Coronary artery (tissue), 2 donors: ENCODE measurements at places on chromosomes 5 and 9.
A peak's percentile ranks its signal among the peaks of the same experiment; 100 is the strongest.

DNA sequence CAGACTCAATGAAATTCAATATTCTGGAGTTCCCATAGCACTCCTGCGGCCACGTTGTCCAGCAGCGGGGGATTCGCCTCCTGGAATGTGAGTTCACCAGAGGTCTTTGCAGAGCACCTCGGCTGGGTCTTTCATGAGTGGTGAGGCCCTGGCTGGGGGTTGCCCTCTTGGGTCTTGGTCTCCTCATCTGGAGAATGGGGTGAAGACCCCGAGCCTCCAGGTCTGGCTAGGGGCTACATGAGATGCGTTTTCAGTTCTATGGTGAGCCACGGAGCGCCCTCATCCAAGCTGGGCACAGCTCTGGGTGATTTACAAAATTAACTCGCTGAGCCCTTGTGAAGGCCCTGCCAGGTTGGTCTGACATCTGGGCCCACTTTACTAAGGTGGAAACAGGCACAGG lies 37.5 kb upstream of the RXRA start:
- DNase-seq: no peak

GRCh38 chr9:134968823-134969090 lies 51.0 kb upstream of the FCN1 start:
- DNase-seq: no peak

- DNase-seq: no peak
Observed at GRCh38 chr9:23447166-23447565, 378.9 kb downstream of the ELAVL2 start.

DNA sequence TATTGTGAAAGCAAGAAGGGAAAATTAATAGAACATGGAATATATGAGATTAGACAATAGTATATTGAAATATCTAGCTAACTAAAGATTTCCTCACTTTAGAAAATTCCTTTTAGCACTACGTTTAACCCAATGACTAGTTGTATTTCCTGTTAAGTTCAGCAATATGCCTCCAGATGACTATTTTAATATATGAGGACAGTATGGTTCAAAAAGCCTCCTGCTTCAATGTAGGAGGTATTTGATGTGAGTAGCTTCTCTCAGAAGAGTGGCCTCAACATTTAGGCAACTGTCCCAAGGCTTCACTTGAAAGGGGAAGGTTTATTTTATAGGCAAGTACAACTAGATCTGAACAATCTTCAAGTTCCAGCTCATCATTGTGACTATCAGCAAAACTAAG lies 2.0 kb upstream of the MEF2C start:
- no peak for DNase-seq

DNA sequence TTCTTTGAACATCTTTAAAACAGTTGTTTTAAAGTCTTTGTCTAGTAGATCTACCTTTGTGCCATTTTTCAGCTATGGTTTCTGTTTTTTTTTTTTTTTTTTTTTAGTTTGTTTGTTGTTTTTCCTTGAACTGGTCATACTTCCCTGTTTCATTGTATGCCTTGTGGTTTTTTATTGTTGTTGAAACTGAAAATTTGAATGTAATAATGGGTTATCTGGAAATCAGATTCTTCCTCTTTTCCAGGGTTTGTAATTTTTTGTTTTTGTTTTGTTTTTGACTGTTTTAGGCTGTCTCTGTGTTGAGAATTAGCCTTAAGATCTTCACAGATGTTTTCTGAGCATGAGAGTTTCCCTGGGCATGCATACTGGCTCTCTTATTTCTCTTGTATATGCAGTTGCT lies 269.6 kb upstream of the DAP start:
- no peak for DNase-seq

- DNase-seq: no peak
Observed at GRCh38 chr5:132369007-132369473, 470 bp upstream of the SLC22A5 start.

DNA sequence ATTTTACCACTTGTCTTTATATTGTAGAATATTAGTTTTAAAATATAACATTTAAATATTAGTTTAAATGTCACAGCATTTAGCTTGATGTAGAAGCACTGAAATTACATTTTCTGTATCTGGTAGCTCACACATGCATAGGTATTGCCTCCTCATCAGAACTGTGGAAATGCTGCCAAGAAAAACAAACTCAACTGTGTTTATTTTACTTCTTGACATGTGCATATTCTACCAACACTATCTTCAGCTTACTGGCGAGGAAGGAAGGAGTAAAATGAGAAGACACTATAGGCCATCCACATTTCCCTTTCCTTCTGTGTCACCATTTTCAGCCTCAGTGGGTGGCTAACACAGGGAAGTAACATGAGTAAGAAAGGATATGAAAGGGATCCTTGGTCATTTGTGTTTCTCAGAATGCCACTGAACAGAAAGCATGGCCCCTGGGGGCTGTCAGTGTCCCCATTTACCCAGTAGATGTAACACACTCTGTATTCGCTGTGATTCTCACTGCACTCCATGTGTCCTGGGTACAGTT lies 81.0 kb upstream of the HTR4 start:
- no peak for DNase-seq

- DNase-seq: peak; percentile 82
Observed at GRCh38 chr9:76394960-76395252, 680 bp upstream of the RFK start.

DNA sequence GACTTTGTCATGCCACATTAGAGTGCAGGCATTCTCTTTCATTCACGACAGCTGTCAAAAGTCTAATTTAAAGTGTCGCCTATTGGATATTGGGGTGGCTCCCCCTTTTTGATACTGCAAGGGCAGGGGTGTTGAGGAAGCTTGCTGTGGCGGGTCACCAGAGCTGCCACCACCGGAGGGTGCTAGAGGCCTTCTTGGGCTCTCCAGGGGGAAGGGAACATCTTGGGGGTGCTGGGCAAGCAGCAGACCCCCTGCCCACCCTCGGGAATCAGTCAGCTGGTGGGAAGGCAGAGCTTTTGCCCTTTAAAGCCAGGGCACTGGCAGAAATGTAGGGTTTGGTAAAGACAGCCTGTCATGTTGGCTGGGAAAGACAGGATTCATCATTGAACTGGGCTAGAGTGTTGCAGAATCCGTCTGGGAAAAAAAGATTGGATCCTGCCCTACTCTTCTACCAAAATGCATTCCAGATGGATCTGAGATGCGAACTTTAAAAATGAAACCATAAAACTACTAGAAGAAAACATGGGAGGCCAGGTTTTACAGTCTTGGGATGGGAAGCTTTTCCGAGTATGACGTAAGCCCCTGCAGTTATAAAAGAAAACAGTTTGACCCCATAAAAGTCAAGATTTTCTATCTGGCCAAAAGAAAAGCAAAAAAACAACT lies 22.3 kb downstream of the COL5A1 start:
- DNase-seq: no peak

- no peak for DNase-seq
Observed at GRCh38 chr5:54438620-54439389, 16.7 kb upstream of the HSPB3 start.

DNA sequence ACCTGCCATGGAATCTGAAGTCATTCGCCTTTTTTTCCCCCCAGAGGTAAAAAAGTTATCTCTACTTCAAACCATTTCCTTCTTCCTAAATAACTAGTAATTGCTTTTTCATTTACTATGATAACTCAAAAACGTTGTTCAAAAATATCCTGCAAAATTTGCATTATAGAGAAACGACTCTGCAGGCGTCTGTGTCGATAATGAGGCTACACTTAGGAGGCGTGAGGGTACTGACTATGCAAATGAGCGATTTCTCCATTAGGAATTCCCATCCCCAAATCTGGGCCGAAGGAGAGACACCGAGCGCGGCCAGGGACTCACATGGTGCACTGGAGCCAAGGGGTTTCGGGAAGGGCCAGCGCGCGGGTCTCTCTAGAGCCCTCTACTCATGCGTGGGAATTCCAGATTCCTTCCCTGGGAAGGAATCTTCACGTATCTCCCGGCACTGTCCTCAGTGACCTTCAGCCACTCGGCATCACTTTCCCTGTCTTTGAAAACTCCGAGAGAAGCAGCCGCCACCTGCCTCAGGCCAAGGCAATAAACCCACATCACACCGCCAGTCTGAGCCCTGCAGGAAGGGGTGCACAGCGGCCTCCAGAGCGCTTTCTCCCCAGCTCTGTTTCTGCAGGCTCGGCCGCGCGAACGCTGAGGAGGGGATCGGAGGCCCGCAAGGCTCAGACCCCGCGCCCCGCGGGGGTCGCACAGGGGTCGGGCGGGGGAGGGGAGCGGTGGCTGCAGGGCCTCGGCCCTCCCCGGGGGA lies 718 bp upstream of the DENND4C start:
- no peak for DNase-seq

- no peak for DNase-seq
Observed at GRCh38 chr9:122031776-122032175, 61.3 kb downstream of the TTLL11 start.

GRCh38 chr9:35811381-35812024 lies 559 bp downstream of the SPAG8 start:
- no peak for DNase-seq

DNA sequence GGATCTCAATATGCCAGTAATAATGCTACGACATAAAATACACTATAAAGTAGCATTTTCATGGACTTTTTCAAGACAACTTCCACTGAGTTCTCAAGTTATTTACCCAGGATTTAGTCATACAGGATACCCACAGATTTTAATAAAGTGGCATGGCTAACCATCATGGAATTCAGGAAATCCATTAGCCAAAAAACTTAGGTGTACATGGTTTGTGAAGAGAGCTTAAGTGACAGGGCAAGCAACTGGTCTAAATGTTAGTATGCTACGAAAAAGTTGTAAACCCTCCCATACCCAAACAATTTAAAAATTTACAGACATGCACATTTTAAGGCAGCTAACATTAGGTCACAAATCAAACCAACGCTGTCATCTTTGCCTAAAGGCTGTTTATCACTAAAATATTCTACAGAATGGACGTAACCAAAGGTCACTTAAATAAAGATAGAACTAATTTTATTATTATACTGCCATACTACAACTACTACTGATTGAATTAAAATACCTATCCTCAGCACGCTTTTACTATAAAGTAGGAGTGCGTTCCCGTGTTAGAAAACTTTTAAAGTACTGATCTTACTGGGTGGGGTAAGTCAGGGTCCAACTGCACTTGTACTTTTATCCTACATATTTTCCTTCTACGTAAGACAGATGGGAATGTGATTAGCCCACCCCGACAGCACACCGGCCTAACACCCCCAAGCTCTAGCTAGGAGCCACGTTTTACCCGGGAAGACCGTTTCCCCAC lies 1.1 kb downstream of the UBTD2 start:
- no peak for DNase-seq

GRCh38 chr5:128695791-128696530 lies 157.9 kb upstream of the FBN2 start:
- no peak for DNase-seq

GRCh38 chr9:591292-591691 lies 250.2 kb upstream of the DMRT1 start:
- no peak for DNase-seq

DNA sequence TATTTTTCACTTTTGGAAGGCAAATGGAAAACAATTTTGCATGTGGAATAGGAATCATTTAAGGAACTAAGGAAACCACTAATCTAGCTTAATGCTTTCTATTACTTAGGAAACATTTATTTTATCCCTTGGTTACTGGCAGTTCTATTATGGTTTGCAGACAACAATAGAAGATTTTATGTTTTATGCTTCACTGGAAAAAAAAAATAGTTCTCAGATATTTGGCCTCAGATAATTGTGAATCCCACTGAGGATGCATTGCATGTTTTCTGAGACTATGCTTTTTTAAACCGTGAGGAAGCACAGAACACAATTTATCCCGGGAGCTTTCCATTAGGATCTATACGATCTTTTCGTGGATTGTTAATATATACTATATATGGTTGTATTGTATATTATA lies 356.9 kb downstream of the CSNK1G3 start:
- DNase-seq: no peak

DNA sequence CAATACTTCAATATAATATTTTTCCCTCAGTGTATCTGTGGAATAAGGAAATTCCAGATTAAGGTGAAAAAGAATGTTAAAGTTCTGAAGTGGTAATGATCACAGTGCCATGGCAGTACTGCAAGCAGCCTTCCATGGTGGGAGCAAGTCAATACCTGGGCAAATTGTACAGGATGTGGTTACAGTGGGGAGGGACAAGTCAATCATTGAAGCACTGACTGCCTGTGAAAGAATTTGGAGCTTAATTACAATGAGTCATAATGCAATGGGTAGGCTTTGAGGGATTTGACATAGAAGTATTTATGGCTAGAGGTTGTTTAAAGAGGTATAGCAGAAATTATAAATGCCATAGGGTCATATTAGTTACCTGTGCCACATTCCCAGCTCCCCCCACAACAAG lies 786.5 kb upstream of the ACO1 start:
- DNase-seq: no peak

DNA sequence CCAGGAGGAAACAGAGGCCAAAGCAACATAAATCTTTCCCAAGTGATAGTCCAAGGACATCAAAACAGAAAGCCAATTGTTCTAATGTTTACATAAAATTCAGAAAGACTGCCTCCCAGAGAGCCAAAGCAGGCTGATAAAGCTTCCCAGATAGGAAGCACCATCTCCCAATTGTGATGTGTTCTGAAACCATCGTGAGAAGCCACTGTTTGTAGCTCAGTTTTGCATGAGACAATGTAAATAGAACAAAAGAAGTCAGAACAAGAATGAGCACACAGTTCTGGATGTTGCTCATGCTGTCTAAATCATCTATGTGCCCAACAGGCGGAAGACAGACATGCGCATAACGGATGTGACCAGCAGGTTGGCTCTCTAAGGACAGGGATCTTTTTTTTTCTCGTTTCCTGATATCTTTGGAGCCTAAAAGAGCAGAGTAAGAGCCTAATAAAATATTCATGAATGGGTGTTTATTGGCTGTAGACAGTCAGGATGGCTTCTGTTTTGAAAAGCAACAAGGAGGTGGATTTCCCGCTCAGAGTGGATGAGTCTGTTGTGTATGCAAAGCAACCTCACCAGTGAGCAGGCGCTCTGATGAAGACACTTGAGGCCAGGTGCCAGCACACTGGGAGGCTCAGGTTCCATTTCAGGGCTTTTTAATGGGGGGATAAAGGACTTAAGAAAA lies 113.6 kb downstream of the GNA14 start:
- DNase-seq: no peak
